ENCODE measurements at places on chromosomes 16 and 17. TPM values are rescaled to one million over a fixed set of nuclear protein-coding genes. Genes with fewer than 3 reads are reported as not detected.

DNA sequence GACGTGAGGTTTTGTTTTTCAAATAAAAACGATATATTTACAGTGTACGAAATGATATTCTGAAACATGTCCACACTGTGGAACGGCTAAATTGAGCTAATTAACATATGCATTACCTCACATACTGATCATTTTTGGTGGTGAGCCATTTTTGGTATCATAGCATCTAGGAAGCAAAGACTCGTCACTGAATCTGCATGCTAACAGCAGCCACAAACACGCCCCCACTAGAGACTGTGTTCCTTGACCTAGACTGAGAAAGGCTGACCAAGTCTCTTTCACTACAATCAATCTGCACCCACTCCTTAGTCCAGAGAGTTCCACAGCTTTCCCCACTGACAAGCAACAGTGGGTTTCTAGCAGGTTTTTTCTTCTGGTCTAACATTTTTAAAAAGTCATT is 29.5 kb downstream of the NPLOC4 start:
- no peak for DNase-seq

DNA sequence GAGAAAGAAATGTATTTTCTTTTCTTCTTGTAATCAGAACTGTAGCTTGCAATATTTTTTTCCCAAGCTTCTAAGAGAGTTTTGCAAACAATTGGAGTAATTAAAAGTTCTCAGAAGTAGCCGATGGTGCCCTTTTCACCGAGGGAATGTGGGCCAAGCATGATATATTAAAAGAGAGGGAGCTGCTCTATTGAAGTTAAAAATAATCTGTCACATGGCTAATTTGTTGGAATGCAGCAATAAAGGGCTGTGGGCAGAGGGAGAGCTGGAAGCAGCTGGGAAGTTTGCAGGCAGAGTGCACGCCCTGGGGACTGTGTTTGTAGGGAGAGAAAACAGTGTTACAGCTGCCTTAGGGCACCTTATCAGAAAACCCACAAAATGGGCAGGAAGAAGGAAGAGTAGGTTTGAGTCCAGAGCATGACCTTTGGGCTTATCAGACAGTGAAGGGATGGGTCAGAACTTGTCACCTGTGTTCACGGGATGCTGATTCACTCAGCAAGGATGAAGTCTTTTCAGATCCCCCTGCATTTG is 18.5 kb upstream of the TERF2 start:
- DNase-seq = no peak

Gene CCL1
- total RNA-seq = not detected

GRCh38 chr16:67349172-67349571 is 22.6 kb downstream of the LRRC36 start:
- DNase-seq = no peak

GRCh38 chr17:36600936-36601302 is 464 bp upstream of the MRM1 start:
- DNase-seq = no peak

GRCh38 chr17:80738987-80739730 is 194.5 kb downstream of the RPTOR start:
- no peak for DNase-seq

Gene G6PC1
- total RNA-seq = not detected

DNA sequence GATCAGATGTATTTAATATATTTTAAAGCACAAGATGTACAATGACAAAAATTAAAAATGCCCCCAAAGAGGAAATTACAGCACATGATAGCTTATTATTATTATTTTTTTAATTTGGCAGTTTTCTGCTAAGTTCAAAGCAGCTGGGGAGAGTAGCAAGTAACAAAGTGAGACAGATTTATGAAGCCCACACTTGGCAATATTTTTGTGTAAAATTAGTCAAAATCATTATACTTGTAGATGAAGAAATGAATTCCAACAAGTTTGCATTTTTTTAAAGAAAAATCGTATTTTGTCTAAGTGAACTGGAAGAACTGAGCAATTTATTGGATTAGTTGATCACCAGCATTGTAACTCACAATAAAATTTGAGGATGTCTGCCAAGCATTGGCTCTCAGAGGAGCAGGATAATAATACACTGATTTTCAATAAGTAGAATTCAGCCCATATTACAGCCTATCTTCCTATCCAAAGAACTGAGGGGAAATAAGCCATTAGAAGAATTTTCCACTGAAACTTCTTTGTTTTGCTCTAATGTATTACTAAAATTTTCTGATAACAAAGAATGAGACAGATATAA is 215.6 kb downstream of the MAP2K6 start:
- no peak for DNase-seq

GRCh38 chr16:4433228-4433627 is 7.6 kb downstream of the DNAJA3 start:
- no peak for DNase-seq

DNA sequence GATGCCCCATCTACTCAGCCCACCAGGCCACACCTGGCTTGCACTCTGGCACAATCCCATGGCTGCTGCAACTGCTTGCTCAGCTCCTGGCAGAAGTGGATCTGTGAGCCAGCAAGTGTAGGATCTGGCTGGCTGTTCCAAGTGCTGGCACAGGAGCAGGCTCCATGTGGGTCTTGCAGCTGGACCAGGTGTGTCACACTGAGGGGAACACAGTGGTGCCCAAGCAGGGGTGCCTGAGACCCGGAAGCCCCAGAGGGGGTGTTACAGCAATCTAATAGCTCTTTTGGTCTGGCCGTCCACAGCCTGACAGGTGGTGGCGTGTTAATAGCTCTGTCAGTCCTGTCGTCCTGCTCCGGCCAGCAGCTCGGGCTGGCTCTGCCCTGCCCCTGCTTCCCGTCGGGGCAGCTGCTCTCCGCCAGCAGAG is 19.6 kb upstream of the GOT2 start:
- no peak for DNase-seq

DNA sequence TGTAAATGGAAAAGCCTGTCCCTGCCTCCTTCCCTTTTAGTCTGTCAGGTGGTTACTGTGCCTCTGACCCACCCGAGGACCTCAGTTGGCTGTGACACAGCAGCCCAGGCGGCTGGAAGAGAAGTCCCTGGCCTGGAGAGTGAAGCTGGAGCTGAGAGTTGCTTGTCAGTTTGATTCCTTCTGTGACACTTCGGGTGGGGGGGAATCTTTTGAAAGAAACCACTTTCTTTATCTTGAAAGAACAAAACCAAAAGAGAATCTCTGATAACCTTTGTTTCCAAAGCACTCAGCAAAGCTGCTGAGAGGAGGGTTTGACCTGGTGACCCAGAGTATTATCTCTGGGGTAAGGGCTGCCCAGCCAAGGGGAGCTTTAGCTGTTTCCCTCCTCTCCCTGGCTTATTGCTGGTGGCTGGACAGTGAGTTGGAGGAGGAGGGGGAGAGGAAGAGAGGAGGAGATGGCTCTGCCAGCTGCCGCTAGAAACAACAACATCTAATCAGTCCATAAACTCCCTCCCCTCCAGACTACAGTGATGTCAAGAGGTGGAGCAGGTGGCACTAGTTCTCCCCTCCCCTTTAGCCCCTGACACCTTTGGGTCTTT is 34.0 kb downstream of the YPEL2 start:
- no peak for DNase-seq

DNA sequence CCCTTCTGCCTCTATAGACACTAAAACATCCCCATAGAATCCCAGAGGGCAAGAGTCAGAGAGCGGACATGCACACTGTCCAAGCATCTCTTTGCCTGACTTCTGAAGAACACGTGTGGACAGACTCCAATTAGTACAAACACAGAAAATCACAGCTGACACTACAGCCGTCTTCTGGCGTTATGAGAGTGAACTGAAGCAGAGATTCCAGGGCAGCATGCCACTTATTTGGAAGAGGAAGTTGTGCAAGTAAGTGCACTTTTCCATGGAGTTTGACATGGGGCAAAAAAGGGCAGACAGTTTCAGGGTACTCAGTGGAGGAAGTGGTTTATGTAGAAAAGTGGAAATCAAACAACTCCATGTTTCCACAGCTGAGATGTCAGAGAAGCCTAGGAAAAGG is 16.8 kb upstream of the ZNF287 start:
- DNase-seq = no peak

DNA sequence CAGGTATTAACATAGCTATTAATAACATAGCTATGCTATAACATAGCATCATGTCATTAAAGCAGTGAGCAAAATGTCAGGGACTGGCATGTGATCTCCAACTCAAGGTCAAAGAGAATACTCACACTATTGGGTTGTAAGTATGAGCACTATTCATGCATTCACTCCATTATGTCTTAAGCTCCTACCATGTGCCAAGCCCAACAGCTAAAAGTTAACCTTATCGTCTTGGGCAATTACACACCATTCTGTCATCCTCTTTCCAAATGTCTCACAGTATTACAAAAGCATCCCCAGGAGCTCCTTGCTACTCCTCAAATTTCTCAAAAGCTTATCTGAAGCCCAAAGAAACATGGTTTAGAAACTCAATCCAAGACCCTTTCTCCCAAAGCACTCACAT is 22.0 kb upstream of the NOG start:
- DNase-seq = no peak

DNA sequence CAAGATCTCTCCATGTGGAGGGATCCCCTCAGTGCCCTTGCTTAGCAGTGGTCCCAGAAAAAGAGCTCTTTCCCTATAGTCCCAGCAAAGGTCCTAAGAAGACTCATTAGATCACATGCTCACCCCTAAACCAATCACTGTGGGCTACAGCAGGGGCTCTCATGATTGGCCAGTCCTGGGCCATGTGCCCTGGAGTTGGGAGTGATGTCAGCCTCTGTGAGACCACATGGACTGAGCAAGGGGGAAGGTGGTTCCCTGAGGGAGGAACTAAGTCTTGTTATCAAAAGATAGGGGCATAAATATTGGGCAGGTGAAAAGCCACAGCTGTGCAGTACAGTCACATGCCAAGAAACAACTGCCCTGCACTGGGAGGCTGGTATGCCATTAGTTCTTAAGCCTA is 51.3 kb downstream of the SCNN1B start:
- no peak for DNase-seq

DNA sequence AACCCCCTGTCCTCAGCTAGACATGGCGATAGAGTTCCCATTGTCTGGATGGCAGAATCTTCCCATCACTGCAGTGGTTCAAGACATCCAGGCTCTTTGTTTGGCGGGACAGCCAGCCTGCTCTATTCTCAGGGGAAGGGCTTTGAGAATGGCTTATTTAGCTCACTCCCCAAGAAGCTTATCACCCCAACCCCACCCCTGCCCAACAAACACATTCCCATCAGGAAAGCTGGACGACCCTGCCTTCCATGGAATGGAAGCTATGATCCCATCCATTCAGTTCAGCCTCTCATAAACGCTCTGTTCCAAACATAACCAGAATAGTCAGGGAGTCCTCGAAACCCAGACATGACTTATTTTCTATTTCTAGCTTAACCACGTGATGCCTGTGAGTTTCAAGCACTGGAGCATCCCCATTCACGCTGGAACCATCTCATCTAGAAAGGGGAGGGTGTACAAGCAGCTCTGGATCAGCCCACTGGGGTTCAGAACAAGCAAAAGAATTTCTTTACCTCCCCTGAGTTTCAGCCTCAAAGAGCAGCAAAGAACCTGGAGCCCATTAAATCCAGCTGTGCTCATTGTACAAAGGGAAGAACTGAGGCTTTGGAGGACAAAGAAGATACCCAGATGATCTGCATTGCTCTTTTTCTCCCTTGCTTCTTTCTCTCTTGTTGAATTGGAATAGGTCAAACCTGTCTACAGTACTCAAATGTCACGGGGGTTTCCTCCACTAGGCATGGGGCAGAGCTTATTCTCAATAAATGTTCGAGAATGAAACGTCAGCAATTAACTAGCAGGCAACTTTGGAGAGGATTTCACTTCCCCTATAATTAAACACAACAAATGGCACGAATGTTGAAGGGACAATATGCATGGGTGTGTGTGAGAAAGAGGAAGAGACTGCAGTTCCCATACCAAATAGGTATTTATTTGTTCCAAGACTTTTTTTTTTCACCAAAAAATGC is 93.1 kb downstream of the XYLT1 start:
- DNase-seq = no peak

Gene HAGH
- 171 TPM for total RNA-seq

Gene WDR45B
- 38.0 TPM for total RNA-seq

DNA sequence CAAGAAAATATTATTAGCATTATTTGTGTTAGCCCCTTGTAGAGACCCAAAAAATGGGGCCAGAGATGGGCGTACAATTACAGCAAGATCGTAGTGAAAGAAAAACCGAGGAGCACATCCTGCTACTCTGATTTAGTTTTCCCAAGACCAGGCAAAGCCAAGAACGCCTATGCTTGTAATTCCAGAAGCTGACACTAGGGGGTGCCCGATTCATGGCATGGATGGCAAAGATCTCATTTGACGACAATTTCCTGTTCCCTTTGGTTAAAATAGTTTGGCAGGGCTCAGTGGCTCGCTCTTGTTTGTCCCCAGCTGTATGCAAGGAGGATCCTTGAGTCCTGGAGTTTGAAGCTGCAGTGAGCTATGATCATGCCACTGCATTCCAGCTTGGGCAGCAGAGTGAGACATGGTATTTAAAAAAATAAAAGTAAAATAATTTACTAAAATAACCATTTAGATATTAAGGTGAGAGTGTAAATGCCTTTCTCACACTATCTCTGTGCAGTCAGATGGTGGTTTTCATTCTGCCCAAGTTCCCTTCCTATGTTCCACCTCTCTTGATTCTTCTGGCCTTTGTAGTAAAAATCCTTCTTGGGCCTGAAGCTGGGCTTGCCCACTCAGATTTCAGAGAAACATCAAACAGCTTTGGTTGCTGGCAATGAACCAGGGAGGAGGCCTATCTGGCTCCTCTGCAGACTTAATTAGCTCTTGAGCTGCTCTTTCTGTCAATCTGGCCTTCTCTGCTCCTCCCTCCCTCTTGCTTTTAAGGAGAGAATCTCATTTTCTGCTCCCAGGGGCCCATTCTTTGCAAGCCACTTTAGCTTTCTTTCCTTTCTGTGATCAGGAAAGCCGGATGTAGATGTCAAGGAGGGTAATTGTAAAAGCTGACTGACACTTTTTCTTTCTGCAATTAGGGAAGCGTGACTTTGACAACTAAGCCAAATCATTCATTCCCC is 31.2 kb downstream of the TMEM238L start:
- DNase-seq = no peak

GRCh38 chr17:8614988-8615387 is 15.5 kb downstream of the MYH10 start:
- DNase-seq = no peak

GRCh38 chr17:58189436-58190146 is 2.9 kb upstream of the EPX start:
- DNase-seq = no peak

DNA sequence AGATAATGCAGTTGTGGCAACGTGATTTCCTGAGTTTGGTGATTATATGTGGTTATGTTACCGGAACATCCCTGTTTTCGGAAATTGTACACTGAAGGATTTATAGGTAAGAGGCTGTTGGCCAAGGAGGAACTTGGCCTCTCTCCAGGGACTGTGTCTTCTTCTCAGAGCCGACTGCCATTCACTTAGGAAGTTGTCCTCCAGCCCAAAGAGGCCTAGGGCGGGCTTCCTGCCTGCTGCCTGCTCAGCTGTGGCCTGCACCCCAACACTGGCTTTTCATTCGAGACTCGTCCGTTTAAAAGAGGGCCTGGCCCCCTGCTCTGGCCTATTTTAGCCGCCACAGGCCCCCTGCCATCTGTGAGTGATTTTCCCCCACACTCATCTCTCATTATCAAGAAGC is 64.3 kb downstream of the ZDHHC7 start:
- peak; percentile 67 for DNase-seq

- no peak for DNase-seq
Observed at GRCh38 chr17:34822007-34822739, 139.1 kb downstream of the CCT6B start.

- peak; percentile 11 for DNase-seq
Observed at GRCh38 chr17:63986821-63987220, 11.3 kb upstream of the PRR29 start.

Measured in Right ventricle myocardium inferior (tissue), 1 donor.